Left colon (tissue), 2 donors: ENCODE measurements at places on chromosomes 13 and 19.
A peak's percentile ranks its signal among the peaks of the same experiment; 100 is the strongest.

DNA sequence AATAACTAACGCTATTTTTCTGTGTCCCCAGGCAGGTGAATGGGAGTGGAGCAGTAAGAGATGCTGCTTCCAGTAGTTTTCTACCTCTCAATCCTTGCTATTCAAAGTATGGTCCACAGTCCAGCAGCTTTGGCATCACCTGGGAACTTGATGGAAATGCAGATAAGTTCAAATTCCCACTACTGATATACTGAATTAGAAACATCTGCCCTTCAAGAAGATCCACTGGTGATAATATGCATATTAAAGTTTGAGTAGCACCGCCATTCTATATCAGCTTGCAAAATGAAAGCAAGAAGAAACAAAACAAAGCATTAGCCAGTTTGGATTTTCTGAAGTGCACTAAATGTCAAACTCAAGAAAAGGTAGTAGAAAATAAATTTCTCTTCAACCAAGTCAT, 906.2 kb upstream of the PCDH20 start:
- DNase-seq = no peak

DNA sequence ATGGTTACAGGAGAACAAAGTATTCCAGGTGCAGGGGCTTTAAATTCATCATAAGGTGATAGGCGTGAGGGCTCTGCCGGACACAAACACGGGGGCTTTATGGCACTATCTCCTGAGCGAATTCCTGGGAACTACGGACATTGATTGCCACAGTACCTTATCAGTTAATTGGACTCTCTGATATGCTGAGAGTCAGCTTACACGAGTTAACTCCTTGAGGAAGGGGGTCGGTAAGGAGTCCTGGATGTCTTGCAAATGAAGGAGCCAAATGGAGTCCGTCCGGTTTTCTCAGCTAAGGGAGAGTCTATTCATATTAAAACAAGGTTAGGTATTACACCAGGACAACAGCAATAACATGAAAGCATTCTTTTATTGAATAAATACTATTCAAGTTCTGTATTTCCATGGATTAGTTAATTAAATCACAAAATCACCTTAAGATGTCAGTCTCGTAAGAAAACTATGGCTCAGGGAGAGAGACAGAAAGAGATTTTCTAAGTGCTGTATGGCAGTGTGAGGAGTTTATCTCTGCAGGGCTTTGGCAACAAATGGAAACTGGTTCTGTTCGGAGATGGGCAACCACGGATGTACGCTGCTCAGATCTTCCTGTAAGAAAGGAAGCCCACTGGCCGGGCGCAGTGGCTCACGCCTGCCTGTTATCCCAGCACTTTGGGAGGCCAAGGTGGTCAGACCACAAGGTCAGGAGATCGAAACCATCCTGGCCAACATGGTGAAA, 26.2 kb upstream of the HIF3A start:
- DNase-seq = no peak

- no peak for DNase-seq
Observed at GRCh38 chr13:24931450-24932251, 164.3 kb upstream of the PABPC3 start.

GRCh38 chr19:30046522-30046921, 104.5 kb downstream of the URI1 start:
- DNase-seq = no peak

GRCh38 chr19:11534538-11534937, 4.1 kb upstream of the CNN1 start:
- DNase-seq = no peak

DNA sequence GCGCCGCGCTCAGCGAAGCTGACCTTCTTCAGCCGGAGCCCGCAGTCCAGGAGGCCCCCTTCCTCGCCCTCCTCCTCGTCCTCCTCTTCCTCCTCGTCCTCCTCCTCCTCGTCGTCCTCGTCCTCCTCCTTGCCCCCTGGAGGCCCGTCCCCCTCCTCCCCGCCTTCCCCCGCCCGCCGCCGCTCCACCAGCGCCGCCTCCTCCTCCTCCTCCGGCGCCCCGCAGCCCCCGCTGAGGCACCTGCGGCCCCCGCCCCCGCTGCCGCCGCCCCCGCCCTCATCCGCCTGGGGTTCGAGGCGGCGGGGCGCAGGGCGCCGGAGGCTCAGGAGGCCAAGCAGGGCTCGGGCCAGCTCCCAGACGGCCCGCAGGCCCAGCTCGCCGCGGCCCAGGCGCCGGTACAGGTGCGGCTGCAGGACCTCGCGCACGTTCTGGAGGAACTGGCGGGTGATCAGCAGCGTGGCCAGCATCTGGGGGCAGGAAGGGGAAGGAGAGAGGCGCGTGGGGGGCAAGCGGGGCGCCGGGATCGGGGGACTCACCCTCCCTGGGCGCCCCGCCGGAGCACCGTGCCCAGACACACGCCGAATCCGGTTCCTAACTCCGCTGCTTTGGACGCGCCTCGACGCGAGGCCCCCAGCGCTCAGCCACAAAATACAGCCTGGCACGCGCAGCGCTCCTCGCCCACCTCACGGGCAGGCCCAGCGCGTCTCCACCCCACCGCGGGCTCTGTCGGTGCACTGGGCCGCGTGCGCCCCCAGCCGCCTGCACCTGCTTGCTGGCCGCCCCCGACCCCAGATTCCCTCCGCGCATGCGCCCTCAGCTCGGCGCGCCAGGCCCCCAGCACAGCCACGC, 5.9 kb downstream of the ANO8 start:
- DNase-seq = peak; percentile 37

DNA sequence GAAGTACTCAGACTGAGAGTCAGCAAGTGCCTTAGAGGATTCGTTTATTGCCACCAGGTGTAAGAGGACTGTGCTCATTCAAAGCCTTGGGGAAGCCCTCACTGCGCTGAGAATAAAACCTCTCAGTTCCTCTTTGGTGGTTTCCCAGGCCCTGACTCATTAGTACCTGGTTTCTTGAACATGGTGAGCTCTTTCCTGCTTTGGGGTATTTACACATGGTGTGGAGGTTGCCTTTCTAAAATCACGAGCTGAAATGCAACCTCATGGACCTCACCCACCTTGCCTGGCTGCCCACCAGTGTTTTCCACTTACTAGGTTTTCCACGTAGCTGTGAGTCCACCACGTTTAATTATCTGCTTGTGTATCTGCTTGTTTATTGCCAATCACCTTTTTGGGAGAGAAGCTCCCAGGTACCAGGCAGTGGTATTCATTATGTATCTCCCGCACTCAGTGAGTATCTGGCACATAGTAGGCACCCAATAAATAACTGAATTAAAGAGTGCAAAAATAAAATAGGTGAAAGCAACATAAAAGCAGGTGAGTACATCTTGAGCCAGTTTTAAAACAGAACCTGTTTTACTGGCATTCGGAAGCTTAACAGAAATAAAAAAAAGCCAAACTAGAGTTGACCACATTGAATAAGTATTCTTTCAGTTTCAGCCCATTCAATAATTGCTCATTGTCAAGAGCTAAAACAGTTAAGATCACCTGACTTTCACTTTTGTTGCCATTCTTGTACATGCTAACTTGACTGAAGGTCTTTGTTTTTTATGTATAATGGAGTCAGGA, 533.0 kb downstream of the MYO16 start:
- DNase-seq = no peak

DNA sequence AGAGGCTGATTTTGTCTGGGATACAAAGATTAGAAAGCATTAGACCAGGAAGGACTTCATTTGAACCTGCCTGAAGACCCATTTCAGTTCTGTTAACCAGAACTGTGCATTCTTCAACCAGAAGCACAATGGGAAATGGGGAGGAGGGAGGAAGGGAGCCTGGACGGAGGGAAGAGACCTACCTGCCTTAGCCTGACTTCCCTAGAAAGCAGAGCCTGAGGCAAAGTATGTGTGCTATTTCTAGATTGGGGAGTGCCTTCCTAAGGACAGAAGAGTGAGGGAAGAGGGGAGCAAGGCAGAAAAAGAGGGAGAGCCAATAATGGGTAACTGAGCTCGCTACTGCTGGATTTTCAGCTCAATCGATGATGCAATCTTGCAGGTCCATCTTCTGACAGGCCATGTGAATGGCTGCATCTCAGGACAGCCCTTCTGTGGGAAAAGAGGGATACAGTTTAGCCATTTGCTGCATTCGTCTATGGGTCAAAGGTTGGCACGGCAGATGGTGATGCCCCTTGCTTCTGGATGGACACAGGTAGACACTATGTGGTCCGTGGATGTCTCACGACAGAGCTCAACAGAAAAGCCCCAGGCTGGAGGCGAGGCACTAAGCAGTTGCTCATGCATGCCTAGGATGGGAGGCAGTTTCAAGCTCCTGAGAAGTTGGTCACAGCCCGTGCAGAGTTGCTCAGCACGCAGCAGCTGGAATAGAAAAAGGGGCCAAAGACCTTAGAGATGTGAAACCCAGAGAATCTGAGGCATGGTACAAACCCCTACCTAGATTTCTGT, 78.8 kb upstream of the UBL3 start:
- DNase-seq = no peak

GRCh38 chr19:38304866-38305429, 897 bp downstream of the C19orf33 start:
- peak; percentile 95 for DNase-seq

GRCh38 chr19:17220207-17220758, 5.1 kb downstream of the USE1 start:
- no peak for DNase-seq

- DNase-seq = peak; percentile 67
Observed at GRCh38 chr19:19405971-19406877, 749 bp downstream of the GATAD2A start.

- peak; percentile 84 for DNase-seq
Observed at GRCh38 chr19:41353466-41354342, at the start of gene TGFB1. TSS of gene TGFB1 (minus strand) at chr19:41353922. CDS start at chr19:41353044, 878 bp downstream.

GRCh38 chr13:46102255-46102605, 2.6 kb downstream of the CPB2 start:
- no peak for DNase-seq

DNA sequence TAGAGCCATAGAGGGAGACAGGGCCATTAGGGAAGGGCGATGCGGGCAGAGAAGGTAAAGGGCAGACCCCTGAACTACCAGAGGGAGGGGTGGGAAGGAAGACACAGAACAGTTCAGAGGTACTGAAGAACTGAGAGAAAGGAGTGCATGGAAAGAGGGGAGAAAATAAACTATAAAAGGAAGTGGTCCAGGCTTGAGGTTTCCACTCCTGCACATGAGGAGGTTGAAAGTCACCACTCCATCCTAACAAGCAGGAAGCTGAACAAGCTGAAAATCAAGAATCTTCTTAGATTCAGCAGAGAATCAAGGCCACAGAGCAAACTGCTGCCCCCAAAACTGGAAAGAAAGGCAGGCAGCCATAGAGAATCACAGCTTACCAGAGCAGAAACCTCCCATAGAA, 45.1 kb downstream of the MIPEP start:
- DNase-seq = no peak

GRCh38 chr13:30355384-30355699, 48.0 kb upstream of the KATNAL1 start:
- no peak for DNase-seq

DNA sequence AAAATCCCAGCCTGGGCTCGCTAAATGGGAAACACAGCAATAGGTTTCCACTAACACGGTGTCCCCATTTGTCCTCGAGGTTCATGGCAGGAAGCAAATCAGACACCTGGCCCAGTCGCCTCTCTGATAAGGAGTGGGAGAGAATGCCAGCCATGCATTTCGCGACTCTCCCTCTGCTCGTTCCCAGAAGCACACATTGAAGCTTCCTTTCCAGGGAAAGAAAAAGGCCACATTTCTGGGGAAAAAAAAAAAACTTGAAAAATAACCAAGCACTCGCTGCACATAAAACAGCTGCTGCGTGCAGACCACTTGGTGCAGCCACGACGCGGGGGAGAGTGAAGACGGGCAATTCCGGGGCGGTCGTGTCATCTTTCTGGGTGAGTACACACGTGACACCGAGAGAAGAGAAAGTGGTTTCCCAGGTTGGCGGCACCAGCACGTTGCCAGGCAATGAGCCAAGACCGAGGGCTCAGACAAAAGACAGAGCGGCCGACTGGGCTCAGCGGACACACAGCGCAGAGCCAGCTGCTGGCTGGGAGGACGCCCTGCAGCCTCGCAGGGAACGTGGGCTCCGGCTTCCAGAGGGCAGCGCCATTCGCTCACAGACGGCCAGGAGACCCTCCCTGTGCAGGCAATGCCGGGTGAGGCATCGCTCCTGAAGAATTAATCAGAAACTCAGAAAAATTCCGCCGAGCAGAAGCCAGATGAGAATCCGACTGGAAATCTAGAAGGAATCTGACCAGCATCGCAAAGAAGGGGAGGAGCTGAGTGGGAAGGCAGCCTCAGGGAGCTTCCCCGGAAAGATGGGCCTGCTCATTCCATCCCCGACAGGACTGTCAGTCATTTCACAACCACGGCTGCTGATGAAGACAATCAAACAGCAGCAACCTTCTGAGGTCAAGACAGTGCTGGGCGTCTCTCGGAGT, 83.2 kb upstream of the IRS2 start:
- DNase-seq = peak; percentile 74

- DNase-seq = no peak
Observed at GRCh38 chr19:16561382-16561781, 10.8 kb downstream of the SLC35E1 start.

- no peak for DNase-seq
Observed at GRCh38 chr19:7373862-7374261, 25.1 kb downstream of the ARHGEF18 start.

GRCh38 chr19:38682195-38682867, 34.9 kb downstream of the ACTN4 start:
- DNase-seq = no peak

DNA sequence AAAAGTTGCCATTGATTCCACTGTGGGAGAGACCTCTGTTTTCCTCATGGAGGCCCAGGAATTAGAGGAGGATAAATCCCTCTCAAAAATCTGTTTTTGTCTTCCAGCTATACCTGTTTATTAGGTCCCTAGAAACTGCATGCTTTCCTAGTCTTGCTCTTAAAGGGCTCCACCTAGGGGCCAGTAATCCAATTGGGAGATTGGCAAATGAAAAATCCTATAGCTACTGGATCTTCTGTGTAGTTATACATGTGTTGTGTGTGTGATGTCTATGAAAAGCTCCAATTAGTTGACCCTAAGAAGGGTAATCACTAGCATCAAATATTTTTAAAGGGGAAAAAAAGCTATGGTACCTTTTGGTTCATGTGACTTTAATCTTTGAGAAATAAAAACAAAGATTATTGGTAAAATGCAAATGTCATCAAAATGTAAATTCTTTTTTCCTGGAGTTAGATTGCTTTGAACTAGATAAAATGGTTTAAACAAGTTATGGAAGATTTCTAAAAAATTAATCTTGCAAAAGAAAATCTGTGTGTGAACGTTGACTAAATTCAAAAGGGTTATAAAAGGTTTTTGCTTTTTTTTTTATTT, 63.4 kb upstream of the C1QTNF9B start:
- DNase-seq = no peak

- DNase-seq = peak; percentile 34
Observed at GRCh38 chr19:35395382-35396199, 24.7 kb downstream of the GPR42 start.
